Omental fat pad (tissue), 4 donors: ENCODE measurements at places on chromosomes 3 and 15.

- DNase-seq = no peak
Measured at GRCh38 chr3:46509661-46510187, 11.9 kb downstream of the RTP3 start.

DNA sequence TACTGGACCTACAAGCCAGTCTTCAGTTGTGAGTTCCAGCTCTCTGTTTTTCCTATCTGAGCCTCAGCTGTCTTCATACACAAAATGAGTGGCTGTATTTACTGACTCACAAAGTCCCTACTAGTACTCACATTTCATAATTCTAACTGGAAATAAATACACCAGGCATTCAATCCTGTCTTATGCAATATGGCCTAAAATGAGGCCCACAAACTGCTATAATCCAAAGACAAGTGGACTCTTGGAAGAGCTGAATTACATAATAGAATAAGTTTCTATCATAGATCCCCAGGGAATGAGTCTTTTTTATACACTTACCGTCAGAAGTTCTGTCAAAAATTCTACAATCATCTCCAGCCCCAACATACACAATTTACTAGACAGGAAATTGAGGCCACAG is 211.9 kb downstream of the LRRN1 start:
- no peak for DNase-seq

GRCh38 chr15:70048578-70049514 is 48.9 kb downstream of the TLE3 start:
- DNase-seq = no peak

DNA sequence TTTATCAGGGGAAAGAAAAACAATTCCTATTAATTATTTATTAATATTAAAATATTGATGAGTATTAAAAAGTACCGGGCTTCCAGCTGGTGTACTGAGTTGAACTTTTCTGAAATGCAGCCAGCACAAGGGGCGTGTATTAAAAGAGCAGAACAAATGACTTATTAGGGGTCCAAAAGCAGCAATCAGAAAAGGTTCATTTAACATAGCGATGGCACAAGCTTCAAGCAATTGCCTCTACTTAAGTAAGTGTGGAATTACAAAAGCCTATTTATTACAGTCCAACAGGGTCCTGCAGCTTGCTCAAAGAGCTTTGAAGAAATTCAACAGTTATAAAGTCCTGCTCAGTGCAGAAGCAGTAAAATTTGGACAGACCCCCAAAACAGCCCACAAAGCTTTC is 285.6 kb downstream of the EPHA3 start:
- no peak for DNase-seq

DNA sequence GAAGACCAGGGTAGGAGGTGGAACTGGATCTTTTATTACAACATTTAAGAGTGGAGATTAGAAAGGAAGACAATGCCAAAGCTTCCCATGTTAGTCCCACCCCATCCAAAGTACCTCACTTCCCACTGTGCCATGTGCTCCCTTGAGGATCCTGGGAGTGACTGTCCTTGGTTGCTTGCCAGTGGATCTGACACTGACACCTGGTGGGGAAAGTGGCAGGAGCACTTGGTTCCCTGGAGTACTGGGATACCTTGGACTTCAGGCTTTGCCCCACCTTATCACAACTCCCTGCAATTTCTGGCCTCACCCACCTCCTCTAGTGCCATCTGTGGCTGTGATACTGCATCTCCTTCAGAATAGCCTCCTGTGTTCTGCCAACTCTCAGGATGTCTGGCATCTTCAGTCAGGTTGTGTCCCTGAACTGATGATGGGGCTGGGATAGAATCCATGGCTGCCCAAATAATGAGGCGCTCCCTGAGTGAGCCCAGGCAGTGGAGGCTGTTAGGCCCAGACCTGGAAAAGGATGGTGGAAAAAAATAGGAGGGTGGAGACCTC is 1.3 kb downstream of the ELL3 start:
- DNase-seq = no peak

DNA sequence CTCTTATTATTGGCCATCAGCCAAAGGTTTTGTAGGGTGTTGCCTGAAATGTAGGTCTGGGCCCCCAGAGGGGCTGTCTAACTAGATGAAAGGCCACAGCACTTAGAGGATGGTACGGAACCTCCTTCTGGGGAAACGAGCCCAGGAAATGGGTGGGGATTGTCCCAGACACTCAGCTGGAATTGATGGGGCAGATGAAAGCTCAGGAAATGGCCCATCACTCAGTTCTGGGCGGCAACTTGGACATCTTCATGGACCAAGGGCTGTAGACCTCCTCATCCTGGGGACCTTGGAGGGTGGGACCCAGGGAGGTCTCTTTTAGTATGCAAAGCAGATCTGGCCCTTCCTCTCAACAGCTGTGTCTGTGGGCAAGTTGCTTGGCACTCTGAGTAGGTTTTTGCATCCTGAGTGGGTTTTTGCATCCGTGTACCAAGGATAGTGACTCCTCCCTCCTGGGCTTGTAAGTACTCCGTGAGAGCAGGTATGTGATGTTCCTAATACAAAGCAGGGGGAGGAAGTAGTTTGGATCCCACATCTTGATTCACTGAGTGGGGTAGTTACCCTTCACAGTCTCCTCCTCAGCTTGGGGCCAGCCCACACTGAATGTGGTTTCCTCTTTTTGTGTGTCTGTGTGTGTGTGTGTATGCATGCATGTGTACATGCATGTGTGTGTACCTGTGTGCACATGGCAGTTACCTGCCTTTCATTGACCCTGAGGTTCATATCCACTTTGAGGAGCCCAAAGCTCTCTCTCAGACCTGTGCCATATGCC is 292.0 kb downstream of the RPLP1 start:
- DNase-seq = no peak

DNA sequence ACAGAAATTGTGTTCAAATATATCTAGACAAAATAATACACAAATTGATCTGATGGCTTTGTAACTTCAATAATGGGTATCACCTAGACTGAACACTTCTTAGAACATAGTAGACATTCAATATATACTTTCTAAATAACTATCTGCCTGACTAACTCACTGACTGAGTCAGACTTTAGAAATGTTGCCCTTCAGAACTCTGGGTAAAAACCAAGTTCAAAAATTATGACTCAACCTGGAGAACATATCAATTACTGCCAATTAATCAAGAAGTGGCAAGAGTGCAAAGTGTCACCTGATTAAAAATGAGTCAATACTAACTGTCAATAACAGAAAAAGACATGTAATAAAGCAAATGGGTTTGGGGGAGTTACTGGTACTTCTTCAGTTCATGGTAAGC is 144.6 kb upstream of the TMCO5A start:
- no peak for DNase-seq

DNA sequence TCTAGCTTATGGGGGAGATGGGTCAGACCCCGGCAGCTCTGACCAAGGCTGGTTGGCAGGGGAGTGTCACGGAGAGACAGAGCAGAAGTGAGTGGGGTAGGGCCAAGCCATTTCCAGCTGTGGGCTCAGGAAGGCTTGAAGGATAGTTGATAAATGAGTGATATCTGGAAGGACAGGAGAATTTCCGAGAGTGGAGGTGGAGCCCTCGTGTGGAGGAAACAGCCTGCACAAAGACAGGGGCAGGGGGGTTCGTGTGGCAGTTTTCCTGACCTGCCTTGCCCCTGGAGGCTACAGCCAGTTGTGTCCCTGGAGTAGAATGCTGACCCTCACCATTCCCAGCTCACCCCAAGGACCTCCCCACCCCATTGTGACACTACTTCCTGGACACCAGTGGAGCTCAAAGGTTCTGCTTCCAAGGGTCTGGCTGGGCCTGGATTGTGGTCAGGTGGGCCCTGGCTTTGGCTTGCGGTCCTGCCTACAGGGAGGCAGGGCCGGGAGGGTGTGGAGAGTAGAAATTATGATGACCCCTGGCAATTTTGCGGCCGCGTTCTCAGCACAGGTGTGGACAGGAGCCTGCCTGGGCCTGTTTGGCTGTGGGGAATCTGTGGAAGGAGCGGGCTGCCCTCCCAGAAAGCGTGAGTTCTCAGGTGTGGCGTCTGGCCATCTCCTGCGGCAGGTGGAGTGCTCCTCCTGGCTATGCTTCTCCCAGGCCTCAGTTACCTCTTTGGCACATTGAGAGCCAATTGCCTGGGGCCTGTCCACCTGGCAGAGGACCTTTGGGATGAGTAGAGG is at the start of gene SLC22A14:
Gene SLC22A14 (plus strand): TSS at position 400 of the 792 bp plus-strand sequence. CDS start 23,733 bp downstream, outside the sequence.
- no peak for DNase-seq

DNA sequence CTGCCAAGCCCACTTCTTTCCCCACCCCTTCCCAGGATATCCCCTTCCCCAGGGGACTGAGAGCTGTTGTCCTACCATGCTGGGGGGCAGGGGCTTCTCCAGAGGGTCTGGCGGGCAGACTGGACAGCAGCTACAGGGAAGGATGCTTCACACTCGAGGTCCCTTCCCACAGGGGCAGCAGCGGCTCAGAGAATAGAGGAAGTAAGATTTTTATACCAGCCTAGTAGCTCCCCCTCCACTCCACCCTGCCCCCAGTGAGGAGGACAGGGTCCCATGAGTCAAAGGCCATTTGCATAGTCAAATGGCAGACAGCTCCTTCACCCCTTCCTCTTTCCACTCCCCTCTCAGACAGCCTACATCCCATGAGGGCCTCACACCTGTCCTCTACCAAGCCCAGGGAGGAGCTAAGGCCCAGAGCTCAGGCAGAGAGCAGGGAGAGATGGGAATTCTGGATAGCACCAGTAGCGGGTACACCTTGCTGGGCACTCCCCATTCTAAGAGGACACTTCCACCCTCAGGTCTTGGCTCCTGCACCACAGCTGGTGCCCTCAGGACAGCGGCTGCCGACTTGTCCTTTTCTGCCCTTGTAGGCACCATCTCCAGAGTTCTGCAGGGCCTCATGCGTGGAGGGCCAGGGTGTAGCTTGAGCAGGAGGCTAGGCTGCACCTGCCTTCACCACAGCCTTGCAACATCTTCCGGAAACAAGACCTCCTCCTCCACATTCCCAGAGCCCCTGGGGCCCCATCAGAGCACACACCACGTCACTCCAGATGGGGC is at the start of gene TLR9:
Gene TLR9 (minus strand): TSS at position 194 of the 777 bp plus-strand sequence. CDS start 116 bp downstream, at position 78.
- no peak for DNase-seq

DNA sequence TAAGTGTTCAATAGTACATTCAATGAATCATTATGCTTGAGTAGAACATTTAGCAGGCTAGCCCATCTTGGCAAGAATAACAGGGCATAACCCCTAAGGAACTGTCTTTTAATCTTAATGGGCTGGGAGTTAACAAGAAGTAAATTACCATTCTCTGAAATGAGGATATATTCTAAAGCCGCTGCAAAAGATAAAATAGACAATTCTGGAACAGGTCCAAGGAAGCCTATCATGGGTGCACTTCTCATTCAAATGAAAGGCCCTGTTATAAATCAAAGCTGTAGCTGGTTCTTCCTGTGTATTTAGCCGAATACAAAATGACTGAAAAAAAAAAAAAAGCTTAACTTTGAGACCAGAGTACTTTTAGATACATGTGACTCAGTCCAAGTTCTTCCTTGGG is 15.6 kb downstream of the MTHFS start:
- no peak for DNase-seq

DNA sequence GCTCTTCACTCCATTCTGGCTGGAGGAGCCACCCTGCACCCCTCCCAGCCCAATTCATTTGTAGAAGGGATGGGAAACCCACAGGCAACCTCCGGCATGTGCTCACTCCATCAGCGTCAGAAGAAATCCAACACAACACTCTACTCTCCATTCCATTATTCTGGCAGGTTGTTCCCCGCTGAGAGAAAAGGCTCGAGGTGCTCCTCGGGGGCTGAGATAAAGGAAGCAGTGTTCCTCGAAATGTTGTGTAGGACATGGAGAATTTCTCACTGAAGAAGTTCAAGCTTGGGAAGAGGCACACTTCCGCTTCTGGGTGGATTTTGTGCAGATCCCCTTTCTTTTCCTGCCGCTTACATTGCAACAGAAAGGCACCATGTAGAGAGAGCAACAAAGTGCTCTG is 355.0 kb upstream of the CFAP20DC start:
- no peak for DNase-seq

DNA sequence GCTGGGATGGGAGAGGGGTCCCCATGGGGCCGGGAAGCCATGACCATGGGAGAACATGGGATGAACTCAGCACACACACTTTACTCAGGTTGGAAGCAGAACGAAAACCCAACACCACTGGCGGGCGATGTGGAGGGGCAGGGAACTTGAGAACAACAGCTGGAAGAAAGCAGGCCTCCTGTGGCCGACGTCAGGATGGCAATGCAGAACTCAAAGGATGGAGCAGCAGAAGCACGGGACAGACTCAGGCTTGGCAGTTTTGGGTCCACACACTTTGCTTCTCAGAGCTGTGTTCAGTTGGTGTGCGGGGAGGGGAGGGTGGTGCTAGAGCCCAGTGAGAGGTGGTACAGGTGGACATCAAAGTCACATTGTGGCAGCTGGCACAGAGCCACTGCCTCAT is 80.7 kb downstream of the SEC22A start:
- no peak for DNase-seq

GRCh38 chr3:40189118-40189517 is 120.4 kb upstream of the EIF1B start:
- DNase-seq = no peak

DNA sequence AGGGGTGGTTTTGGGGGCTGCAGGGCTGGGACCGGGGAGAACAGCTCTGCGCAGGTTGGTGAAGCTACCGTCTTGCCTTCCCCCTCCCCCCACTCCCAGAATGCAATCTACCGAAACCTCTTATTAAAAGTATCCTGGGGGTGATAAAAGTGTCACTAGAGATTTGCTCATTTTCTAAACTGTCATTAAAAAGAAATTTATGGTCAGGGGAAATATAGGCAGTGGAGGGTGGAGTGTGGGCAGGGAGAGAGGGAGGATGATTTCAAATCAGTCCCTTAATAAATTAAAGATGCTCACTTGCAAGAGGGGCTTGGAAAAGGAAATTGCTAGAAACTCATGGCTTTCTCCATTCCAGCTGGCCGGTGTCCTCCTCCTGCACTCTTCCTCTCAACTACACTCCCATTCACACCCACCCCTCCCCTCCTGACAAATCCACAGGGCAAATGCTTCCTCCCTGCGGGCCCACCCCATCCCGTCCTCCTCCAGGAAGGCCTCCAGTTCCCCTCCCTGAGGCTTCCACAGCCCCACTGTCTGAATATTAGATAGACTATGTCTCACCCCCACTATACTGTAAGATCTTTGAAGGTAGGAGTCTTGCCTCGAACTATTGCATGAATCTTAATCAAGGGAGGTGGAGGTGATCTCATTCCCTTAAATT is 83.9 kb downstream of the TLE3 start:
- DNase-seq = no peak

GRCh38 chr15:81729340-81729739 is 316.5 kb downstream of the MEX3B start:
- DNase-seq = no peak

- DNase-seq = no peak
Measured at GRCh38 chr3:191357909-191358308, 27.6 kb upstream of the UTS2B start.

- DNase-seq = no peak
Measured at GRCh38 chr15:92168066-92168683, 225.5 kb upstream of the ST8SIA2 start.

GRCh38 chr3:154776549-154777225 is 303.4 kb upstream of the MME start:
- no peak for DNase-seq

- no peak for DNase-seq
Measured at GRCh38 chr3:144437989-144438388, 466.4 kb downstream of the DIPK2A start.
